Neural progenitor cell (in vitro differentiated cells): ENCODE measurements at places on chromosomes 16 and 17.

GRCh38 chr16:30076276-30076791 is 540 bp downstream of the PPP4C start:
- DNase-seq = no peak

- no peak for DNase-seq
Measured at GRCh38 chr17:18315961-18316360, 868 bp downstream of the SMCR8 start.

- no peak for DNase-seq
Measured at GRCh38 chr16:51708861-51709260, 557.8 kb upstream of the SALL1 start.

DNA sequence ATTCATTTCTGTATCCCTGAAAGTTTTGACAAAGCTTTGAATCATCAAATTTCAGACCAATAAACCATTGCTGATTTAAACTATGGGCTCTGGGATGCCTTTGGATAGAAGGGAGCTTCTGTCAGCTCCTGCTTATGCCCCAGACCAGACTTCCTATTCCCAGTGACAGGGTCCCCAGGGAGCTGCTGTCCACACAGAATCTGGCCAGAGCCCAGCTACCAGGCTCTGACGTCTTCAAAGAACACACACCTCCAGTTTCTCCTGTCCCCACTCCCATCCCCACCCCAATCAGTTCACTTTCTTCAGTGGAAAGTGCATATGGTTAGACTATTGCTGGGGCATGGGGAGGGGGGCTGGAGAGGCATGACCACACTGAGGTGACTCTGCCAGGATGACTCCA is 51.6 kb upstream of the SREBF1 start:
- DNase-seq = no peak

- DNase-seq = no peak
Measured at GRCh38 chr16:54237-54581, 581 bp downstream of the SNRNP25 start.

DNA sequence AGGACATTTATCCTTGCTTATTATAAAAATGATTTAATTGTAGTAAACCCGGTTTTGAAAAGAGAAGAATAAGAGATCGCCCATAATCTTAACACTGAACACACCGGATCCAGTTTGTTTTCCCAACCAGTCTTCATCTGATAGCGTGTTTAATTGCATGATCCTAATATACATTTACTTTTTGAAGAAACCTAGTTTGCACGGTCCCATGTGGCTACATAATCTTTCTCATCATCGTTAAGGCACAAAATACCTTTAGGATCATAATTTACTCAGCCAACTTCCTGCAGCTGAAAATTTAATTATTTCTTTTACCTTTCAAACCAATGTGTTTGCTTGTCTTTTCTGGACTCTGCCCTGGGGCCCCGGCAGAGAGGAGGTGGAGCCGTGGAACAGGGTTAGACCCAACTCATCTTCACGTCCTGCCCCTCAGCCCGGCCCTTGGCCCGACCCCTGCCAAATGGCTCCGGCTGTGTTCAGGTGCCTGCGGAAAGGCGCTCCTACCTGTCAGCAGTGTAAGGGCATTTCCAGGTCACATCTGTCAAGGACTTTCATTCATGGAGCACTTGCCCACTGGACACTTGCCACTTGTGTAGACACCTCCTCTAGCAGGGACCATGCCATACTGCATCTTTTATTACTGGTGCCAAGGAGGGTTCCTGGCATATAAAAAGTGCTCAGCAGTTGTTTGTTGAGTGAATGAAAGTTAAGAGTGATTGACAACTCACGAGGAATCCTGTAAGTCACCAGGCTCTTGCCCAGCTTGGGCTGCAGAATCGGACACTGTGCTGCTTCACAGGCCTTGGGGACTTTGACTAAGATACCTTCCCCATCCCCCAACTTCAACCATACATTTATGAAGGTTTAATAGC is 28.6 kb downstream of the SMARCE1 start:
- DNase-seq = no peak

GRCh38 chr17:81920612-81921536 is 2.9 kb upstream of the SIRT7 start:
- no peak for DNase-seq

GRCh38 chr17:4623249-4623648 is 18.2 kb downstream of the ALOX15 start:
- DNase-seq = no peak

DNA sequence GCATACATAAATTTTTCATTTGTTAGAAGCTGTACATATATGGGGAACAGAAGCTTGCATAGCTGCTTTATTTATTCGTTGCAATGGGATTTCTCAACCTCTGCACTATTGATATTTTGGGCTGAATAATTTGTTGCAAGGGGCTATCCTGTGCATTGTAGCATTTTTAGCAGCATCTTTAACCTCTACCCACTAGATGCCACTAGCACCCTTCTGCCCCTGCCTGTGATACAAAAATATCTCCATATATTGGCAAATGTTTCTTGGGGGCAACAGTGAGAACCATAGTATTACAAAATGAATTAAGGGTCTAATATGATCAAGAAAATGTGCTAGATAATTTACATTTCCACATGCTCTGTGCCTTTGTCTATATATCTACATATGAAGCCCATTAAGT is 1401.0 kb downstream of the CDH11 start:
- no peak for DNase-seq

DNA sequence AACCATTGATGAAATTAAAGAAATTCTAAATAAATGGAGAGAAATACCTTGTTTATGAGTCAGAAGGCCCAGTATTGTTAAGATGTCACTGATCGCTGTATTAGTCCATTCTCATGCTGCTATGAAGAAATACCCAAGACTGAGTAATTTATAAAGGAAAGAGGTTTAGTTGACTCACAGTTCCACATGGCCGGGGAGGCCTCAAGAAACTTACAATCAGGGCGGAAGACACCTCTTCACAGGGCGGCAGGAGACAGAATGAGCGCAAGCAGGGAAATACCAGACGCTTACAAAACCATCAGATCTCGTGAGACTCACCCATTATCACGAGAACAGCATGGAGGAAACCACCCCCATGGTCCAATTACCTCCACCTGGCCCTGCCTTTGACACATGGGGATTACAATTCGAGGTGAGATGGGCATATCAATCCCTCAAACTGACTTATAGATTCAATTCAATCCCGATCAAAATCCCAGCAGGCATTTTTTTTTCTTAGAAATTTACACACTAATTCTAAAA is 157.2 kb downstream of the ENGASE start:
- DNase-seq = no peak

DNA sequence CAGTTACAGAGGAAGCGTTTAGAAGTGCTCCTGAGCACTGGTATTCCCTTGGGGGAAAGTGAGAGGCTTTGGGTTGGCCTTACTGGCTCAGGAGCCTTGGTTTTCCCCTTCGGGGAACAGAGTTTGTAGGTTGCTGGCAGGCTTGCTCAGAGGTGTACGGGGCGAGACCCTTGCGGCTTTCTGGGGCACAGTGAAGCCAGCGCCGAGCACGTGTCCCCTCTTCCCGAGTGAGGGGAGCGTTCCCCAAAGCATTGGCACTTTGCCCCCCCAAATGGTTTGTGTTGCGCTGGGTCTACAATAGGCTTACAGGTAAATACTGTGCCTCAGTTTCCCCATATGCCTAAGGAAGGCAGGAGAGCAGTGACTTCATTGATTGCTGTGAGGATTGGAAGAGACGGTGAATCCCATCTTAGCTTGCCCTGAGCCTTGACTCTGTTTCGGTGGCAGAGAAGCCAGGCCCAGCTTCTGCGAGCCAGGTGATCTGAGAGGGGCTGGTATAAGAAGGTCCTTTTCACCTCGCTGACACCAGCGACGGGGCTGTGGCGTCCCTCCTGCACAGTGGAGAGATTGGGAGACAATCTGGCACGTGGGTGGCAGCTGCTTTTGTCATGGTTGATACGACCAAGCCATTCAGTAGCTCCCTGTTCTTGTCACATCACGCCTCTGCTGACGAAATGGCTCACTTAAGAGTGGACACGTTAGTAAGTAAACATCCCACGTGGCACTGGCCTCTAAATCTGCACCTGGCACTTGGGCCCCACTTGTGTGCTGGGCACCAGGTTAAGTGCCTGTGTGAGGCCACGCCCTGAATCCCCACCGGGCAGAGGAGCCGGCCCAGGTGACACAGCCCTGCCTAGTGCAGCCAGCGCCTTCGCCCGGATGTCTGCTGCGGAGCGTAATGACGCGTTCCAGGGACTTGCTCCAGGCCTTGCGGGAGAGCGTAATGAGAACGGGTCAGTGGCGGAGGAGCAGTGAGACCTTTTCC is 55.0 kb downstream of the MEAK7 start:
- DNase-seq = no peak

DNA sequence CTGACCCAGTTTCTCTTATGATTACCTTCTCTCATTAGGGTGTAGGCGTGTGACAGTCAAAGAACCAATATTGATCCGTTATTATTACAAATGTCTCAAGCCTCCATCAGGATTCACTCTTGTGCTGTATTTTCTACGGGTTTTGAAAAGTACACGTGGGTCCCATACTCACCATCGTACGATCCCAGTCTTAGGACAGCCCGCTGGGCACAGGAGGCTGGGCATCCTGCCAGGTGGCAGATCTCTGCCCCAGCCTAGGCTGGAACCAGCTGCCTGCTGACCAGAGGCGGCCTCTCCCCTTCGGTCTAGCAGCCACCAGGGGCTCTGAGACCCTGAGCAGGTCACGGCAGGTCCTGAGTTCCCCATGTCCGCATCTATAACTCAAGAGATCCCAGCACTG is 2.0 kb upstream of the METRNL start:
- no peak for DNase-seq

- no peak for DNase-seq
Measured at GRCh38 chr17:49509588-49509917, 14.5 kb downstream of the NGFR start.

DNA sequence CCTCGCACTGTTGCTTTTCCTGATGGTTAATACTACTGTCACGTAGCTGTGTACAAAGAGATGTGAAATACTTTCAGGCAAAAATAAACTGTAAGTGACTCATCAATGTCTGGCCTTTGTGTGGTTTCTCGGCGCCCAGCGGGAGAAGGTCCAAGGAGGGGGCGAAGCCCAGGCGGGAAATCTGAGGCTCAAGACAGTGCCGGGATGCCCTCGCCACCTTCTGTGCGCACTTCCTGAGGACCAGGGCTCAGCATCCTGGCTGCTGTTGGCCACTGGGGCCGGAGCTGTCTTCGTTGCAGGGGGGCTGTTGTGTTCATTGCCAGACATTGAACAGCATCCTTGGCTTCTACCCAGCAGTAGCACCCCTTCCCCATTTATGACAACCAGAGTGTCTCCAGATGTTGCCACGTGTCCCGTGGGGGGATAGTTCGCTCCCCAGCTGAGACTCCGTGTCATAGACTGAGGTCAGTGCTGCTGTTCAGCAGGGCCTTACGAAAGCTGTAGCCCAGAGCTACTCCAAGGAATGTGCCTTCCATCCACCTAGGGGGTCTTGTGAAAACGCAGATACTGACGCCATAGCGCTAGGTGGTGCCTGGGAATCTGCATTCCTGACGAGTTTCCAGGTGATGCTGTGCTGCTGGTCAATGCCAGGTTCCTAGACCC is 67.3 kb upstream of the PLCG2 start:
- peak; percentile 57 for DNase-seq

GRCh38 chr17:17494870-17495535 is 1.2 kb downstream of the RASD1 start:
- peak; percentile 77 for DNase-seq

- no peak for DNase-seq
Measured at GRCh38 chr16:68250951-68251350, 5.8 kb downstream of the PLA2G15 start.

- no peak for DNase-seq
Measured at GRCh38 chr17:81563861-81564586, 11.9 kb upstream of the FAAP100 start.

DNA sequence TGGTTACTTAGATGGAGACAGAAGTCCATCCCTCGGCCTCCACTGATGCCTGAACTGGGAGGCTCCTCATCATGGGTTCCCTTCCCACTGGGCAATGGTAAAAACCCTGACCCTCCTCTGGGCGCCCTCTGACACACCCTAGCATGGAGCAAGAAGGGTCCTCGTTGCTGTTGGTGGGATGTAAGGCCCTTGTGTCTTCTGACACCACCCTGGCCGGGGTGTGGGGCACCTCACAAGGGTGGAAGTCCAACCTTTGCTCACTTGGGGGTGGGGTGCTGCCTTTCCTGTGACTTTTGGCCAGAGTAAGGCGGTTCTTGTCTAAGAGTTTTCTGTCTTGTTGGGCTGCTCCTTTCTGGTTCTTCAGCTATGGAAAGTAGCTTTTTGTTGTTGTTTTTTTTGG is 28.7 kb downstream of the MPRIP start:
- no peak for DNase-seq

DNA sequence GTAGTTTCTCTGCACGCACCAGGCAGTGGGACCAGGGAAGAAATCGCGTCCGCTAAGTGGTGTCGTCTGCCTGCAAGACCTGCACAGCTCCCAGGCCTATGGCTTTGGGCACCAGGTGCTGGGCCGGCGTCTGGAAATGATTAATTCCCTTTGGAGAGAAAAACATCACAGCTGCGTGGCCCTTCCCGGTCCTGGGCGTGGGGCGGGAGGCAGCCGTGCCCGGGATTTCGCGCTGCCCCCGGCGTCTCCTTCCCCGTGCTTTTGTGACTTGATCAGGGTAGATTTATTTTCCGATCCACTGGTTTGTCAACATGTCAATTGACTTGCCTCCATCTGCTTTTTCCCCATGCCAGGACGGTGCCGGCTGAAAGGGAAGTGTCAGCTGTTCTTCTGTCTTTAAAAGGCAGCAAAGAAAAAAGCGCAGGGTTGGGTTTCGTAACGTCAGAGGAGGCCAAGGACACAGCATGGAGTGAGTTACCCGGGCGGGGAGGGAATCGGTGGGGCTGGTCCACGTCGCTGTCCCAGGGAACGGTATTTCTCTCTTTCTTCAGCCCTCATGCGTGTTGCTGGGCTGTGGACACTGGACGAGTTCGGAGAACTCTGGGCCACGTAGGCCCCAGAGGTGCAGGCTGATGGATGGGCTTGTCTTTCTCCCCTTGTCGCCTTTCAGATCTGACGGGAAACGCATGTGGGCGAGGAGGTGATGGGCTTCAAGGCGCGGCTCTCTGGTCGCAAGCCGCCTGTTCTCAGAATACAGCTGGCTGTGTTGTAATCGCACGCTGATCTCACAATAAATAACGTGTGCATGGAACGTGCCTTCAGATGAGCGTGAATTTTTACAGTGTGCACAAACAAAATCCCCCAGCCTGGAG is 188.1 kb upstream of the ZNF469 start:
- DNase-seq = no peak

GRCh38 chr17:4365628-4366326 is 698 bp downstream of the UBE2G1 start:
- DNase-seq = peak; percentile 80

DNA sequence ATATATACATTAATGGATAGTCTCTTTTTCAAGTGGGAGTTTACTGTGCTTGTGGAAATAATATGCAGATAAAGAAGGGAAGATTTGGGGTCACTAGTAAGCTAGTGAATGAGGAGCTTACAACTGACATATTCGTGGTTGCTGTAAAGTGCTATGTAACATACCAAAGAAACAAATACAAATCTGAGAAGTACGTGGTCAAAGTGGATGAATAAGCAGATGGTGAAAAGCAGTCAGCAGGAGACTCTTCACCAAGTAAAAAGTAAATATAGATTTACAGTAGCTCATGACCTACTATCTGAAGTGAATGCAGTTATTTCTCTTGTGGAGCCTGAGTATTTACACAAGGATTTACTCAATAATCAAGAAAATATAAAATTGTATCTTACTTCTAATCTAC is 136.6 kb upstream of the ELAC2 start:
- DNase-seq = no peak

- no peak for DNase-seq
Measured at GRCh38 chr17:21419299-21420239, 43.4 kb downstream of the KCNJ12 start.
